ENCODE measurements at places on chromosomes 4 and X. TPM values are rescaled to one million over a fixed set of nuclear protein-coding genes. Genes with fewer than 3 reads are reported as not detected.

GRCh38 chr4:11005300-11005699 lies 320.7 kb upstream of the CLNK start:
- DNase-seq, result no peak

GRCh38 chr4:61440321-61440720 lies 240.2 kb downstream of the ADGRL3 start:
- DNase-seq, result no peak

DNA sequence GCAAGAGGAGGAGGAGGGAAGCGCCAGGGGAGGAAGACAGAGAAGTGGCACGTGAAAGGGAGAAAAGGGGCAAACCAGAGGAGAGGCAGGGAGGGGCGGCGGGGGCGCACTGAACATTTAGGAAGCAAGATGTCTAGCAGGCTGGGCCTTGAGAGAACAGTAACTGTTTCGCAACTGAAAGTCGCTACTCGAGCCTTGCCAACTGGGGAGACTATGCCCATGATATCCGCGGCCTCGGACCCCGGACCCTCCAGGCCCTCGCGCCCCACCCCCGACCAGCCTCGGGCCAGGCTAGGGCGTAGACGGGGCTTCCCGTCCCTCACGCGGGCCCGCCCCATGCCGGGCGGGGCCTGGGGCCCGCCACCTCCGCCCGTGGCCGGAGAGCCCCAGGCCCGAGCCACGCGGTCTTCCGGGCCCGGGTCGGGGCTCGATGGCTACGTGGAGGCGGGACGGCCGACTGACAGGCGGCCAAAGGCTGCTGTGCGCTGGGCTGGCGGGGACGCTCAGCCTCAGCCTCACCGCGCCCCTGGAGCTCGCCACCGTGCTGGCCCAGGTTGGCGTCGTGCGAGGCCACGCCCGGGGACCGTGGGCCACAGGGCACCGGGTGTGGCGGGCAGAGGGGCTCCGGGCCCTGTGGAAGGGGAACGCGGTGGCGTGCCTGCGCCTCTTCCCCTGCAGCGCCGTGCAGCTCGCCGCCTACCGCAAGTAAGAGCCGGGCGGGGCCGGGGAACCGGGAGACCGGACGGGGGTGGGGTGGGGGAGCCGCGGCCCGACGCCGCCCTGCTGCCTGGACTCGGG lies at the start of gene SLC25A43:
Gene SLC25A43, plus strand, starts transcription at position 363 of the 798 bp plus-strand sequence. Its CDS starts 68 bp downstream, at position 431.
- no peak for DNase-seq

GRCh38 chrX:142089193-142089592 lies 115.9 kb downstream of the MAGEC2 start:
- no peak for DNase-seq

DNA sequence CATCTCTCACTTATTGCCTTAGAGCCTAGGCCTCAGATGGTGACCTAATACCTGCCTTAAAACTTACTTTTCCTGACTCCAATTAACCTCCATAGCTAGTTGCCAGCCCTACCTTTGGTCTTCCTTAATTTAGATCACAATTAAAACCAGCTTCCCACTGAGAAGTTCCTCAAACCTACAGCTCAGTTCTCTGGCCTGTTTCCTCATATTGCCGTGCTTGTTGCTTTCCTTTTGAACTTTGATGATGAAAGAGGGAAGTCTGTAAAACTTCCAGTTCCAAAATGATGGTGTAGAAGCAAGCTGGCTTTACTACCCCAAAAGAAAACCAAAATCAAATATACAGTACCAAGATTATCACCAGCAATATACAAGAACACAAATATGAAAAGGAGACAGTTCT lies 28.9 kb upstream of the CAMK2D start:
- no peak for DNase-seq

DNA sequence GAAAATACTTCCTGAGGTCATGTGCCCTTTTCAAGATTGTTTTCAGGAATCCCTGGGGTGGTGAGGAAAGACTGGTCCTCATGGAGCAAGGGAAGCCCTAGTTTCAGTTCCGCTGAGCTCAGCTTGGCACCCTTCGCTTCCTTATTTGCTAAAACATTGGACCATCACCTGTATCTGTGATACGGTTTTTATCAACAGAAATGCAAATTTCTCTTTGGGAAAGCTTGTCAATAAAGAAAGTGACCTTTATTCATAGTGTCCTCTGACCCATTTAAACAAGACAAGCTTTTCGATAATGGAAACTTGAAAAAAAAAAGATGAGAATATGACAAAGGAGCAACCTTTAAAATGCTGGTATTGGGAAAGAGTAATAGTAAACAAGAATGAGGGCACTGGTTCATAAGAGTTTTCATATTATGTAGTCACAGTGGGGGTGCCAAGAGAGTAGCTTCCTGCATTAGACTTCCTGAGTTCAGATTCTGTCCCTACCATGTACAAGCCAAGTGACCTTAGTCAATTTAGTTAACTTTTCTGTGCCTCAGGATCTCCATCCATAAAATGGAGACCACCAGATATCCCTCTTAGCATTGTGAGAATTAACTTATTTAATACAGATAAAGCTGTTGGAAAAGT lies 57.0 kb upstream of the RAI2 start:
- no peak for DNase-seq

DNA sequence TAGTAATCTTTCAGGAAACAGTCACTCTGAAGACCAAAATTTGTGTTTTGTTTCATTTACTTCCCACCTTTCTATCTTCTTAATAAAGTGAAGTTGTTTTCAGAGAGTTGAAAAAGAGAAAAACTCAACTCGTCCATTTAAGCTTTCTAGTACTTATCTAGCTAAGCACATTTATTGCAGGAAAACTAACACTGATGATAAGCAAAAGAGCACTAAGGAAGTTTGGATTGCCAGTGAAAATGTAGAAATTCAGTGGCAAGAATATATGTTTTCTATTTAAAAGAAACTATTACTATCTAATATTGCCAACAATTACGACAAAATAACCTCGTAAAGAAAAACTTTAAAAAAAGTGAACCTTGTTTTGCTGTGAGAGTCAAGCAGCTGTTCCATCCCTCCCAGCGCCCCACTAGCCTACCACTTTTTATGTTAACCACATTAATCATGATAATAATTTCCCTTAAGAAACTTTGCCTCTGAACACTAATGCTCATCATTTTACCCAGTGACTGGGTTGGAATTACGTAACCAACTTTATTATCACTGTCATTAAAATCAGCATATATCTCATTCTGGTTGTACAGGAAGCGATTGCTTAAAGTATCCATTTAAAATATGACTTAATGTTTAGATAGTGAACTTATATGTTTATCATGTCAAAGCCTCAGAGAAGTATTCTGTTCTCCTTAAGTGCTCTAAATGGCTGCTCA lies 24.8 kb downstream of the SPRY1 start:
- DNase-seq, result no peak

- DNase-seq, result no peak
Measured at GRCh38 chr4:176758323-176758722, 34.4 kb downstream of the VEGFC start.

CTAG2 gene
- not detected for polyA plus RNA-seq

- no peak for DNase-seq
Measured at GRCh38 chr4:25299476-25300203, 12.9 kb upstream of the ZCCHC4 start.

ANK2 gene
- polyA plus RNA-seq, result 3.2 TPM
